ENCODE measurements at places on chromosomes 6 and 20. TPM values are rescaled to one million over a fixed set of nuclear protein-coding genes. Genes with fewer than 3 reads are reported as not detected.

The C20orf144 gene
- under 0.01 TPM for total RNA-seq

The ZBTB24 gene
- total RNA-seq: 10.3 TPM

The METTL24 gene
- not detected for total RNA-seq

The OXT gene
- not detected for total RNA-seq

The DEFB125 gene
- total RNA-seq: not detected

The GTSF1L gene
- not detected for total RNA-seq

The RFX6 gene
- not detected for total RNA-seq

The LGSN gene
- not detected for total RNA-seq

The KIF25 gene
- total RNA-seq: not detected

The RBM12 gene
- 69.4 TPM for total RNA-seq

The FABP7 gene
- total RNA-seq: not detected

The VEGFA gene
- 190 TPM for total RNA-seq

The ECT2L gene
- total RNA-seq: not detected

The EEF1A2 gene
- 1.3 TPM for total RNA-seq

The PAQR8 gene
- 1.7 TPM for total RNA-seq

The ULBP2 gene
- total RNA-seq: 7.2 TPM

The RHAG gene
- not detected for total RNA-seq

The BHLHE23 gene
- total RNA-seq: not detected

The HRH3 gene
- total RNA-seq: not detected

The RIMS4 gene
- total RNA-seq: not detected

The TFAP2D gene
- total RNA-seq: not detected

The EZR gene
- 145 TPM for total RNA-seq

The ADGRF5 gene
- not detected for total RNA-seq

The SNPH gene
- total RNA-seq: 4.7 TPM

The BPIFB2 gene
- not detected for total RNA-seq

The EFCAB8 gene
- not detected for total RNA-seq

The C20orf141 gene
- total RNA-seq: not detected

The RBPJL gene
- total RNA-seq: not detected

The CRNKL1 gene
- total RNA-seq: 20.1 TPM

The NMBR gene
- not detected for total RNA-seq

The SLC35F1 gene
- not detected for total RNA-seq

The SPATS1 gene
- not detected for total RNA-seq

The THBD gene
- total RNA-seq: under 0.01 TPM

The RBBP8NL gene
- total RNA-seq: not detected

The DNAH8 gene
- under 0.01 TPM for total RNA-seq

The COL20A1 gene
- total RNA-seq: not detected

The FERMT1 gene
- total RNA-seq: 1.7 TPM

The NFS1 gene
- 16.5 TPM for total RNA-seq

The HMGA1 gene
- total RNA-seq: 129 TPM

The CLVS2 gene
- total RNA-seq: not detected

The CFAP206 gene
- total RNA-seq: 0.28 TPM

The ETV7 gene
- 0.18 TPM for total RNA-seq

The ARMC2 gene
- 0.72 TPM for total RNA-seq

The FOXP4 gene
- 0.72 TPM for total RNA-seq

The GRM1 gene
- total RNA-seq: not detected

The IRF4 gene
- total RNA-seq: not detected

The LRRN4 gene
- under 0.01 TPM for total RNA-seq

The ENPP5 gene
- under 0.01 TPM for total RNA-seq

The SOX18 gene
- not detected for total RNA-seq

The TFAP2C gene
- total RNA-seq: under 0.01 TPM

The BCAS1 gene
- total RNA-seq: under 0.01 TPM

The TBC1D20 gene
- total RNA-seq: 42.8 TPM

The ARFGEF3 gene
- total RNA-seq: under 0.01 TPM

The CST2 gene
- not detected for total RNA-seq

The CPXM1 gene
- total RNA-seq: 0.83 TPM
